ENCODE measurements at places on chromosomes 3 and 15.
A peak's percentile ranks its signal among the peaks of the same experiment; 100 is the strongest.

GRCh38 chr15:88563638-88564037 lies 17.2 kb upstream of the DET1 start:
- DNase-seq, result peak; percentile 17

DNA sequence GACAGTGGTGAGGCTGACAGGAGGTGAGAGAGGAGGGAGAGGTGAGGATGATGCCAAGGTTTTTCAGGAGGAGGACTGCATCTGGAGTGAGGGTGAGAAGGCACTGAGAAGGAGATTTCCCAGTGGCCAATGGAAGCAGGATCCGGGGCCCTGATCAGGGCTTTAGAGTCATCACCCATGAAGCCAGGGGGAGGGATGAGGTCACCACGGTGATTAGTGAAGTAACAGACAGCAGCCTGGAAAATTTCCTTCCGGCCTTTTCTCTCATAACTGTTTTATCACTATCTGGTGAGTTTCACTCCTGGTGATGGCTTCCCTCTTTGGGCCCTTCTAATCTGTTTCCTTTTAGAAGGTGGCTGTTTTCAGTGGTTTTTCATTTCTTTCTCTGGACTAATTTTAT lies 80.5 kb upstream of the WNT5A start:
- peak; percentile 42 for DNase-seq

DNA sequence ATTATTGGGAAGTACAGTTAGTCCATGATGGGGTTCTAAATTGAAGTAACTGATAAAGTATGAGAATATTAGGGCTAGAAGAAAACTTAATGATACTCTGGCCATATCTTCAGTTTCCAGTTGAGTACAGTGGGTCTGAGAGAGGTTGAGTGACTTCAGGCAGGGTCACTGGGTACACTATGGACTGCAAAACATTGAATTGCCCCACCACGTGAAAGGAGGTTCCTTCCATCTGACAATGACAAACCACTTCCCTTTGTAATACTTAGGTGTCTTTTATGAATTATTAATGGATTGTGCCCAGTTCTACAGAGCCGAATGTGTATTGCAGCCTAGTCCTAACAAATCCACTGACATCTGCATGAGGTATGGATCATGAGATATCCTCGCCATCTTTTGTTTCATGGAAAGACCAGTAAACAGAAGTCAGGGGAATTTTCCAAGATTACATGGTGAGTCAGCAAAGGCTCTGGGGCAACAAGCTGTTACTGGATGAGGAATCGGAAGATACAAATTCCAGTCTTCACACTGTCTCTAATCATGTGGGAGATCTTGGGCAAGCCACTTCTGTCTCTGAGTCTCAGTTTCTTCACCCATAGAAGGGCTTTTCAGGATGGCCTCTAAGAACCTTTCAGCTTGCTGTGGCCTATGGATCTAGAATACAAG lies 66.5 kb upstream of the BCL6 start:
- peak; percentile 69 for DNase-seq

GRCh38 chr15:57427367-57427821 lies 51.1 kb downstream of the CGNL1 start:
- DNase-seq, result peak; percentile 72

- DNase-seq, result no peak
Measured at GRCh38 chr15:83105440-83105839, 2.0 kb upstream of the TM6SF1 start.

DNA sequence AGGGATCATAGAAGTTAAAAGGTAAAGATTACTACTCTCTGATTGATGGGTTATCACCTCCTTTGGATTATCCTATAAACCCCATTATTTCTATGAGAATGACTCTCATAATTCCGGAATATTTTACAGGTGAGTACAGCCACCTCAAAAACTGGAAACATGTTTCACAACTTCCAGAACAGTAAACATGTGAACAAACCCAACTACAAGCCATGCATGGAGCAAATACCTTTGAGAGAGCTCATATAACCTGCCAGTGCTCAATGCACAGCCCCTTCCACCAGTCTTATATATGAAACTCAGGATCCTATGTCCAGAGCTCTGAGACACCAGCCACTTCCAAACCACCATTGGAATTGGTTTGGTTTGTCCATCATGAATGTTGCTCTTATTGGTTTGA lies 208.0 kb downstream of the MECOM start:
- DNase-seq, result no peak

DNA sequence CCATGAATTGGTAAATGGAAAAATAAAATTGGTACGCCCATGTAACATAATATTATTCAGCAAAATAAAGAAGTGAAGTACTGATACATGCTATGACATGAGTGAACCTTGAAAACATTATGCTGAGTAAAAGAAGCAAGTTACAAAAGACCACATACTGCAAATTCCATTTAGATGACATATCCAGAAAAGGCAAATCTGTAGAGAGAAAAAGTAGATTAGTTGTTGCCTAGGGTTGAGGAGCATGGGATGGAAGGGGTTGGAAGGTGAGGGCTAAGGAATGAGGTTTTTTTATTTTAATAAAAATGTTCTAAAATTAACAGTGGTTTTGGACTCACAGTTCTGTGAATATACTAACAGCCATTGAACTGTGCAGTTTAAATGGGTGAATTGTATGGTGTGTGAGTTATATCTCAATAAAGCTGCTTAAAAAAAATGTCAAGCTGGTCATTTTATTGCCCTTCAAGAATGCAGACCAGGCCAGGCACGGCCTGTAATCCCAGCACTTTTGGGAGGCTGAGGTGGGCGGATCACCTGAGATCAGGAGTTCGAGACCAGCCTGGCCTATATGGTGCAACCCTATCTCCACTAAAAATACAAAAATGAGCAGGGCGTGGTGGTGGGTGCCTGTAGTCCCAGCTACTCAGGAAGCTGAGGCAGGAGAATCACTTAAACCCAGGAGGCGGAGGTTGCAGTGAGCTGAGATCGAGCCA lies 8.1 kb upstream of the DLG1 start:
- peak; percentile 92 for DNase-seq

DNA sequence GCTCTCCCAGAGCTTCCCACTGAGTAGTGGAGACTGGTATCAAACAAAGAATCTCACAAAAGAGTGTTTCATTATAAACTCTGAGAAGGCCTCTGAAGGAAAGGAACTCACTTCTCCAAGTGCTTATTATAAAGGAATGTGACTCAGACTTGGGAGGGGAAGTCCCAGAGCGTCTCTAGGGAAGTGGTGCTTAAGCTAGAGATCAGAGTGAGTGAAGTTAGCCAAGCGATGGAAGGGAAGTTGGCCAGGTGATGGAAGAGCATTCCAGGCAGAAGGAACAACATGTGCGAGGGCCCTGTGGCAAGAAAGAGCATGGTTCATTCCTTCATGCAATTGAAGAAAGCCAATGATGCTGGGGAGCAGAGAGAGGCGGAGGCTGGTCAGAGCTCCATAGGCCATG lies 2.3 kb downstream of the XYLB start:
- DNase-seq, result peak; percentile 68

DNA sequence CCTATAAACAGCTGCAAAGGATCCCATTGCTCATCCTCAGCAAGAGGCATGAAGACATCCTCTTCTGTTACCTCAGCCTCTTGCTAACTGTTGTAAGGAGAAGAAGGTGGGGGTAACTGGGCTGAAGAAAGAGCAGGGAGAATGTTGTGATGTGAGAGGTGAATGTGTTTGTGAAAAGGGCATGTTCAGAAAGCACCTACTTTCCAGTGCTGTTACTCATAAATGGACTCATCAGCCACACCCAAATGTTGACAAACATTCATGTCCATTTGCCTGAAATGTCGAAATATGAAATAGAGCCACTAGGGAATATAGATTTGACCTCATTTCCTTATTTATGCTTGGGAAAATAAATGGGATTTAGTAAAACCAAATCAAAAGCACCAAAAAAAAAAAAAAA lies 12.6 kb downstream of the SLC24A1 start:
- DNase-seq, result no peak

DNA sequence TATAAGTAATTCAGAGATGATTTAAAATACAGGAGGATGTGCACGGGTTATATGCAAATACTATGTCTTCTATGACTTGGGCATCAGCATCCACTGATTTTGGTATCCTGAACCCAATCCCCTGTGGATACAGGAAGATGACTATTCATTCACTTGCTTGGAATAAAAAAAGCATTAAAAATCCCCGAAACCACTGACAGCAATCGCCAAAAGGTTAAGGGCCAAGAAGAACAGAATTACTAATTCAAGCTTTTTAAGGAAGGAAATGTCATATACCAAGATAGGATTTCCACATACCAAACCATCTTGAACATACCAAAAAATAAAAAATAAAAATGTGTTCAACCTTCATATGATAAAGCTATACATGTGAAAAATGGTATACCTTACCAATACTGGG lies 93.7 kb downstream of the DLG1 start:
- no peak for DNase-seq

- peak; percentile 9 for DNase-seq
Measured at GRCh38 chr15:91950631-91951329, 97.3 kb downstream of the SLCO3A1 start.

- no peak for DNase-seq
Measured at GRCh38 chr3:152622811-152623167, 212.1 kb upstream of the P2RY1 start.

- peak; percentile 89 for DNase-seq
Measured at GRCh38 chr3:142586803-142587406, 8.4 kb upstream of the ATR start.

DNA sequence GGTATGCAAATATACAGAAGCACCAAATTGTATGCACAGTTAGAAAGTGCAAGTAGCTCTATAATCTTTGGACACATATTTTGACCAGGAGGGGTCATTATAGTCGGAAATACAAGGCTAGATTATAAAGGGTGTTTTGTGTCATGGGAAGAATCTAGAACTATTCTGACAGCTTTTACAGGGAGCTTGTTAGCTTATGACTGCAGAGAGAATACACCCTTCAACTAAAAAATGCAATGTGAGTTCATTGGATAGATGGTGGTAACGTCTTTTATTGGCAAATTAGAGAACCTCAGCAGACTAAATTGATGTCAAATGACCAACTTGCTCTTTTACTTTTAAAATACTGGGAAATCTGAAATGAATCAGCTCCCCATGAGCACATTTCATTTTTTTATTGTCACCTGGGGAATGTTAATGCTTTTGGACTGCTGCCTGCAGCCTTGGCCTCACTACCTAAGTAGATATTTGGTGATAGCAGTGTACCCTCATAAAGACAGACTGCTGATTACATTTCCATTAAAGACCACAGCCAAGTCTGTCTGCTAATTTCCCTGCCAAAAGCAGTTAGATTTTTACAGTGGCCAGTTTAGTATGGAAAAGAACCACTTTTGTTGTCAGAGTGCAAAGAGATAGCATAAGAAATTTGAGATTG lies 515.9 kb upstream of the DPPA4 start:
- no peak for DNase-seq

DNA sequence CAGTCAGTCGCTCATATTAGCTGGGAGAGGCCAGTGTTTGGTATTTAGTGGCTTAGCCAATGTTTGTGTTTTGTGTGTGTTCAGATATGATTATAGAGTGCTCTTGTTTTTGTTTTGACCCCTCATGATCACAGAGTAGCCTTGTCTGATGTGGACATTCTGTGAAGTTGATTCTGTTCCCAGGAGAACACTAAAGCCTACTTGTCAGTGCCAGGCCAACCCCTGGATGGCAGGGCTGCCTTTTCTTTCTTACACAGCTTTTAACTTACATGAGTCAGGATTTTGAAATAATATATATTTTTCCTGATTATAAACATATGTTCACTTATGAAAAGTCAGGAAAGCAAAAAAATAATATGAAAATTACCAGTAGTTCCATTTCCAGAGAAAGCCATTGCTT lies 11.9 kb downstream of the CFAP161 start:
- no peak for DNase-seq

DNA sequence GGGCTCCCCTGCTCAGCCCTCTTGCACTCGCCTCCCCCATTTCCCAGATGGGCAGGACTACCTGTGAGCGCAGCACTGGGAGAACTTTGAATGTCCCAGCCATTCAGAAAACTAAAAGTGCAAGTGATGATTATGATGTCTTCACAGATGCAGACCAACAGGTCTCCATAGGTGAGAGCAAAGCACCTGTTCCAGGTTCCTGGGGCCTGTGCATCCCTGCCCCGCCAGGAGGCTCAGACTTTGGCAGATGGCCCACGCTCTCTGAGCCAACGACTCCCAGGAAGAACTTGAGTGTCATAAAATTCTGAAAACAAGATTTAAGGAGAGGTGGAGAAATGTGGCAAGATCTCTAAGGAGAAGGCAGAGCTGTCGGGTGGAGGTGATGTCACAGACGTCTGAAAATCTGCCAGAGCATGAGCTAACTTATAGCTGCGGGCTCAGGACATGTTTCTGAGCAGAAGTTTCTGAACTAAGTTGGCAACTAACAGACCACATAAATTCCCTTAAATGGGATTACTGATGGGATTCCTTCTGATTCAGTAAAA lies 110.8 kb upstream of the IGF1R start:
- DNase-seq, result no peak

DNA sequence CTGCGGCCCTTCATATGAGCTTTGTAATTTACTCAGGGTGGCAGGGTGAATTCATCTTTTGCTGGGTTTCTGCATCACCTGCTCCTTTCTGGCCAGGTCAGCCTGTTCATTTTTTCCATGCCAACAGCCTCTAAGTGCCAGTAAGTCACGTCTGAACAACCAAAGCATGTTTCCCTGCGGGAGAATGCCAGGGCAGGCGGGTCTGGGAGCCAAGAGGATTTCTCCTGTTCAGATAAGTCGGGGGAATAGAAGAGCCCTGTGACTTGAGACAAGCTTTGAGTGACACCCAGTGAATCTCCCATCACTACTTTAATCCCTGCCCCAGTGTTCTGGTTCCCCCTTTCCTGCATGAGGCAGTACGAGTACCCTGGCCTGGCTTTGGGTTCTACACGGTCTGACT lies 153.1 kb downstream of the PGPEP1L start:
- no peak for DNase-seq

- DNase-seq, result no peak
Measured at GRCh38 chr3:123326531-123326930, 122.4 kb downstream of the ADCY5 start.

GRCh38 chr15:82533801-82534200 lies 6.5 kb downstream of the RPS17 start:
- no peak for DNase-seq

GRCh38 chr15:88440021-88440420 lies 27.2 kb downstream of the MRPL46 start:
- peak; percentile 77 for DNase-seq

GRCh38 chr3:101811875-101812274 lies 32.9 kb downstream of the NXPE3 start:
- DNase-seq, result no peak
